ENCODE measurements at places on chromosomes 3 and 15.
A peak's percentile ranks its signal among the peaks of the same experiment; 100 is the strongest.

DNA sequence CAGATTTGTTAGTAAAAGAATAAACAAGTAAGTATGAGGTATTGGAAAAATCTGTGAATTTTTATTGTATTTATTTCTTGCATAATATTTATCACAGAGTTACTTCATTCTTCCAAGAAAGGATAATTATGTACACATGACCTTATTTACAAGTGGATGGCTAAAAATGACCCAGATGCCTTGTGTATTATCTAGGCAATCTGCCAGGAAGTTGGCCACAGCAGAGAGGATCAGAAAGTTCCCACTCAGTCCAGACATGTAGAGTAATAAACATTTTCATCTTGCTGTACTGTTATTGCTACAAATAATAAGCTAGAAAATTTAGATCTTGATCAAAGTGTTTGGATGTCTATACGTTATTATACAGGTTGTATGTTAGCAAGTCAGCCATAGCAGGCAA, 317.1 kb downstream of the EPHA6 start:
- DNase-seq = no peak

DNA sequence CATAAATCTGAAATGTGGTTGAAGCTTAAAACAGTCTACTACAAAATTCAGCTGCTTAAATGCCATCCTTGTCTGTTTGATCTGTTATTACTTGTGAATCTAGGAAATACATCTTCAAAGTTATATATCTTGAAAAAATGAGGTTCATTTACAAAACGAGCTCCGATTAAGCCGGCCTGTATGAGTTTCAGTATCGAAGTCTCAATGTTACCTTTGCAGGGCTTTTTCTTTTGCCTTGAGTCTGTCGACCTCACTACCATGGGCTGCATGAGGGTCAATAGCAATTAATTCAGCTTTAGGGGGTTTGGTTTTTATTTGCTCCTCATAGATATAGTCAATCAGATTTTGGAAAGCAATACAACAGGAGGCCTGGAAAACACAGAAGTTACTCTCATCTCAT, 23.2 kb downstream of the ERICH6 start:
- DNase-seq = no peak

GRCh38 chr15:35507932-35508638, 37.9 kb downstream of the DPH6 start:
- no peak for DNase-seq

DNA sequence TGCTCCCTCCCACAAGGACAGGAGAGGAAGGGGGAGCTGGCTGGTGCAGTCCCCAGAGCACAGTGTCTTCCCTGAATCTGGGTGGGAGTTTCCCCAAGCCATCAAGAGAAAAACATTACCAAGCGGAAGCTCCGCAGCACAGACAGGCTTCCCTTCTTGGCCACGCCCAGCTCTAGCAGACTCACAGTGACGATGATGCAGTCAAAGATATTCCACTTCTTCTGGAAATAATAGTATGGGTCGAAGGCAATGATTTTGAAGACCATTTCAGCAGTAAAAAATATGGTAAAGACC, 76.7 kb downstream of the SCN10A start:
- DNase-seq = no peak

DNA sequence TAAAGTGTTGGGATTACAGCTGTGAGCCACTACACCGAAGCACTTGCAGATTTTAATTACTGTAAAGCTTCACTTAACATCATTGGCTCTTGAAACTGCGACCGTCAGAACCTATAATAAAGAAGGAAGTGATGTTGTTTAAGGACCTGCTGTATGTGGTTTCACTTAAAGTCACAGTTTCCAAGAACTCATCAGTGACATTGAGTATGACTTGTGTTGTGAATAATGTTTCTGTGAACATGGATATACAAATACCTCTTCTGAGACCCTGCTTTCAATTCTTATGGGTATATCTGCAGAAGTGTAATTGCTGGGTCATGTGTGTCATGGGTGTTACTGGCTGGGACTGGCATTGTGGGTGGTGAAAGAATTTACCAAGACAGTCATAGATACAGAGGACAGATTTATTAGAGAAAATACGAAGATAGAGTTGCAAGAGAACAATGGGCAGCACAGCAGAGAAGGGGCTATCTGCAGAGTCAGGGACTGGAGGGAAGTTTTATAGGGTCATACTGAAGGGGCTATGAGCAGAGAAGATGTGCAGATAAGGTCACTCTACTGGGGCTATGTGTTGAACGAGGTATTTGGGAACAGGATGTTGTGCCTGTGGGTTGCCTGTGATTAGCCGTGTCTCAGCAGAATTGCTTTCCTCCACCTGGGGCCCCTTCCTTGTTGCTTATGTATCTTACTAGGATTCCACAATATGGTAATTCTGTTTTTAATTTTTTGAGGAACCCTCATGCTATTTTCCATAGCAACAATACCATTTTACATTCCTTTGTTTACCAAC, 4.5 kb downstream of the NDUFB5 start:
- peak; percentile 12 for DNase-seq

DNA sequence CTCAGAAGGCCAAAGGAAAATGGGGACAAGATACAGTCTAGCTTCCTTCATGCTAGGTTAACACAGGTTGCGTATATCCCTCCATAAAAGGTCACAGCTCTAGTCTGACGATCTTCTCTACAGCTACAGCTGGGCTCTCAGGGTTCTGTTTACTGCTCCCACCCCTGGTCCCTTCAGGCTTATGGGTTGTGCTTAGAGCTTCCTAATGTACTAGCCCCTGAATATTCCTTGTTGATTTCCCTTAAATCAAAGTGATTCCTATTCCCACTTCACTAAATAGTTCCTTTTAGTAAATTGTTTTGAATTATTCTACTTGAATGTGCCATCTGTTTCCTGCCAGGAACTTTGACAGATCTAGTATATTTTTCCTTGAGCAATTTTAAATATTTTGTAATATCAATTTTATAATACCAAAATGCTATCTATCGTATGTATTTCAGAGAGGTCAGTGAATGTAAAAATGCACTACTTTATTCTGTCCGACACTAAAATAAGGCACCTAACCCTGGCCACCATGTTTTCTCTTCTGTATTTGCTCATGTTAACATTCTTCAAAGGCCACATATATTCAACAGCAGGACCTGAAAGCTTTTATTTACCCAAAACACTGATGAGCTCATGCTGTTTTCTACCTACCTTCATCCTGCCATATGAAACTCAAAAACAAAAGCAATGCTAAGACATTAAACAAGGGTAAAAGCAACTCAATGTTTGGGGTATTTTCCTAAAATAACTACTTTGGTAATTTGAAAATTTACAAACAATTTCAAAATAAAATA, 92.8 kb upstream of the TGFBR2 start:
- DNase-seq = no peak

GRCh38 chr3:36496684-36497633, 116.7 kb downstream of the STAC start:
- no peak for DNase-seq

DNA sequence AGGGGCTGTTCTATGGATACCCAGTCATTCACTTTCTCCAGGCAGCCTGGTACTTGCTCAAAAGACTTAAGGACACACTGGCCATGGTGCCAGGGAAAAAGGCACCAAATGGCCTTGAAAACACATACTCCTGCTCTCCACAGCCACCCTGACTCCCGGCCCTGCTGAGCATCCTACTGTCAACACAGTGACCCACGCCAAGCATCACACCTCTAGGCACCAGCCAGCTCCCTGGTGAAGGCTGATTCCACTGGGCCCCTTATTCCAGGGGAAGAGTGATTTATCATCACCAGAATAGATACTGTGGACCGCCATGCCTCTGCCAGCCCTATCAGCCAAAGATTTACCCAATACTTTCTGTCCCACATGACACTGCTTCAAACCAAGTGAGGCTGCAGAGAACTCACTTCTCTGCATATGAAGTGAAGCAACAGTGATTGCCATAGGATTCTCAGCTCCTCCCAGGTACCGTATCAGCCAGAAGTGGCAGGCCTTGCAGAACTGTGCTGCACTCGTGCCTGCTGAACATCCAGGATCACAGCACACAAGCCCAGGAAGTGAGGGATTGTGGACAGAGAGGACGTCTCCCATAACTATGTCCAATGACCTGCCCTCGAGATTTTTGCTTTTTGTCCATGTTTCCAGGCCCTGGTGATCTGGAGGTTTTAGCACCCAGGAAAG, 63.7 kb downstream of the WHAMM start:
- no peak for DNase-seq

GRCh38 chr15:68691705-68692104, 112.9 kb downstream of the CORO2B start:
- no peak for DNase-seq

GRCh38 chr3:51176923-51177322, 208.2 kb upstream of the MANF start:
- no peak for DNase-seq

DNA sequence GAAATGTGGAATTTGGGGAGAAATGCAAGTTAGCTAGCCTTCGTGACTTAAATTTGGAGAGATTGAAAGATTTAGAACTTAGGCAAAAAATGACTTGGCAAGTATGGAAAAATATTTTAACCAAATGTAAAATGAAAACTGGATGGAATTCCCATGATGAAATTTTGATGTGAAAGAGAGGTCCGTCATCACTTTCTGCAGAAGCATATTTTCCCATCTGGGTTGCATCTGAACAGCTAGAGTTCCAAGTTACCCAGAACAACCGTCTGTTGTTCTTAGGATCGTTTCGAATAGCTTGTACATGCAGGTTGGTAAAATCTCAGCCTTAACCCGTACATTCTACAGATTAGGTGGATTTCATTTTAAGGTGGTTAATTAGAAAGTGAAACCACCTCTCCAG, 136.3 kb downstream of the GHSR start:
- DNase-seq = no peak

- DNase-seq = no peak
Measured at GRCh38 chr3:152413240-152413639, 144.5 kb downstream of the MBNL1 start.

DNA sequence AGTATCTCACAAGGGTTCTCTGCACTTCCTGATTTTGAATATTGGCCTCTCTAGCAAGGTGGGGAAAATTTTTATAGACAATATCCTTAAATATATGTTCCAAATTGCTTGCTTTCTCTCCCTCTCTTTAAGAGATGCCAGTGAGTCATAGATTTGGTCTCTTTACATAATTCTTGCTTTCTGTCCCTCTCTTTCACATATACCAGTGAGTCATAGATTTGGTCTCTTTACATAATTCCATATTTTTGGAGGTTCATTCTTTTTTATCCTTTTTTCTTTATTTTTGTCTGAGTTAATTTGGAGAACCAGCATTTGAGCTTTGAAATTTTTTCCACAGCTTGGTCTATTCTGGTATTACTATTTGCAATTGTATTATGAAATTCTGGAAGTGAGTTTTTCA, 77.7 kb upstream of the NUDT16 start:
- no peak for DNase-seq

DNA sequence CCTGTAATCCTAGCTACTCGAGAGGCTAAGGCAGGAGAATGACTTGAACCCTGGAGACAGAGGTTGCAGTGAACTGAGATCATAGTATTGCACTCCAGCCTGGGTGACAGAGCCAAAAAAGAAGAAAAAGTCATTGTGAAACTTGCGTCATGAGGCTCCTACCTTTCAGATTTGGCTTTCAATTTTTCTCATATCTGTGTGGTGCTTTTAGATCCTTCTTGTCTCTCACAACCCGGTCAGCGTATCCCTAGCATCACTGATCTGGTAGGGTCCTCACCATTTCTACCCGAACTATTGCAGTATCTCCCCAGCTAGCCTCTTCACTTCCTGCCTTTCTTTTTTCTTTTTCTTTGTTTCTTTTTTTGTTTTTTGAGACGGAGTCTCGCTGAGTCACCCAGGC, 21.6 kb upstream of the GCNT3 start:
- peak; percentile 10 for DNase-seq

GRCh38 chr15:37223089-37223488, 122.7 kb upstream of the MEIS2 start:
- no peak for DNase-seq

GRCh38 chr3:142609136-142609535, 12.9 kb downstream of the PLS1 start:
- DNase-seq = no peak

DNA sequence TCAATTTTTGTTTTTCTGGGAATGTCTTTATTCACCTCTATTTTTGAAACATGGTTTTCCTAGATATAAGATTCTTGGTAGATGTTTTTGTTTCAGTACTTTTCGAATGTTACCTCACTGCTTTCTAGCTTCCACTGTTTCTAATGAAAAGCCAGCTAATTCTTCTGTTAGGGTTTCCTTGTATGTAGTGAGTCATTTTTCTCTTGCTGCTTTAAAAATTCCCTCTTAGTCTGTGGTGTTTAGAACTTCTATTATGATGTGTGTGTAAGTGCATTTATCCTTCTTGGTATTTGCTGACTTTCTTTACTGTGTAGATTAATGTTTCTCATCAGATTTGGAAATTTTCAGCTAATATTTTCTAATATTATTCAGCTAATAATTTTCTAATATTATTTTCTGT, 151.1 kb upstream of the OSTN start:
- DNase-seq = no peak

DNA sequence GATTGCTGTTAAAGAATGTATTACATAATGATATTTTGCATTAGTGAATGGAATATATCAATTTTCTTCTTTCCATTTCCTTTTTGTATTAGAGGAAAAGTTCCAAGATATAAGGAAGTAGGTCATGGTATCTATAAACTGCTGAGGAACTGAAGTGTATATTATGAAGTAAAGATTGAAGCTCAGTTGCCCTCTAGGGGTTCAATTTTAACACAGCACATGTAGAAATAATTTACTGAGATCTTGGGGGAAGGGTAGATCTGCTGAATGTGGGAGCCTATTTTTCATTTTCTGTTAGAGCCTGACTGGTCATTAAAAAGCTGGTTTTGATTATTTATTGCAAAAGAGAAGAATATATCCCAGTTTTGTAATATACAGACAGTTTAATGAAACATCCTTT, 45.2 kb downstream of the CMC1 start:
- DNase-seq = no peak

DNA sequence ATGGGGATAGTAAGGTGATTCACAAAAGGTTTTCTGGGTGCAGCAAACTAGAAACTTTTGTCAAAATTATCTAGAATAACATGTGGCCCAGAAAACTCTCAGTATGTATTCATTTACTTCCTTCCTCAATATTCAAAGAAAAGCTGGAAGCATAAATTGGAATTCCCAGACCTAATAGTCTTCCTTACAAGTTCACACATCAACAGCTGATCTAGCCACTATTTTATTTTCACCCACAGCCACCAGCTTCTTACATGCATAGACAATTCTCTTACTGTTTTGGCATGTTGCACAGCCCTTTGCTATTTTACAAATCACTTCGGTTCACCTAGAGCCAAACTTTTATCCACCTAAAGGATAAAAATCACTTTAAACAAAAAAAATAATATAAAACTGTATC, 647.8 kb upstream of the CCDC54 start:
- DNase-seq = no peak

- DNase-seq = no peak
Measured at GRCh38 chr15:77036537-77037387, 34.1 kb downstream of the TSPAN3 start.

- DNase-seq = no peak
Measured at GRCh38 chr15:87687523-87687870, 569.0 kb downstream of the NTRK3 start.

- peak; percentile 23 for DNase-seq
Measured at GRCh38 chr3:42518800-42519567, 16.5 kb downstream of the VIPR1 start.

Data from stimulated activated CD4-positive, alpha-beta T cell treated with anti-CD3 and anti-CD28 coated beads, Interleukin-15, amount 100 ng/mL, for 24 hours (primary cell).